ENCODE measurements at places on chromosomes 4 and X.

DNA sequence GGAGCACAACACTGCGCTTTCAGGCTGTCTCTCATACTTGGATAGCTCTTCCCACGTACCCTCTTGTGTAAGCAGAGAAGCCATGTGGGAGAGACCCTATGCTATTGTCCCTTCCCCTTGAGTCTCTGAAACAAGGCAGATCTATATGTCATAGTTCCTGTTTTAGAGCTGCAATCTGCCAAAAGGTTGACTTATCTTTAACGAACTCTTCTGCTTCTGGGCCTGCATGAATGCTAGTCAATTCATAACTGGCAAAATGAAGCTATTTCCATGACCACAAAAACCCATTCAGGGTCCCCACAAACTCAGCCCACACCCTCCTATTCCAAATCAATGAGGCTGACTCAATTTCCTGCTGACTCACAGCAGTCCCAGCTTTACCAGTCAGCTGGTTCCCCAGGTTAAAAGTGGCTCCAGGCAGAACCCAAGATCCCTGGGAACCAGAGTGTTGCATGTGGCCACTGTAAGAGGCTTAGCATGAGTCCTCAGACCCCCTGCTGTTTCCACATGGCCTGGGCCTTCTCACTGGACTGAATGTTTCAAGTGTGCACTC, 25.3 kb upstream of the SOD3 start:
- no peak for DNase-seq

GRCh38 chrX:51892921-51893745, at the start of gene MAGED1:
Gene MAGED1, plus strand, starts transcription at chrX:51893623. Its CDS starts 682 bp downstream, at chrX:51894305.
- DNase-seq, result peak; percentile 69

DNA sequence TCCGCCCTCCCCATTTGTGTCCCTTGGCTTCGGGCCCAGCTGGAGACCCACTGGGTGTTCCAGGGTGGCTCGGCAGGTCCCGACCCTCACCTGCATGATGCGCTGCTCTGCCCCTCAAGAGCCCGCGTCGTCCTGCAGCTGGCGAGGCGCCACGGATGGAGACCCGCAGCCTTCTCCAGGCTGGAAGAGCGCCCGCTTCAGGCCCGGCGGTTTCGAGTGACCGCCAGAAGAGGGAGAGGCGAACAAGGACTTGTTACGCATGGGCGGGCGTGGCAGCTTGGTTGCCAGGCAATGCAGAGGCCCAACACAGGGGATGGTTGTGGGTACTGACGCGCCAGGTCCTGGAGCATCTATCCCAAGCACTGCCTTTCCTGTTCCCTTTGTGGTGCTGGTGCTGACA, at the start of gene PDCL2:
Gene PDCL2 (minus strand): TSS at position 232 of the 400 bp plus-strand sequence. CDS start 136 bp downstream, at position 96.
- no peak for DNase-seq

- no peak for DNase-seq
These were observed 232.3 kb upstream of the TENM3 start for GRCh38 chr4:182010876-182011275.

DNA sequence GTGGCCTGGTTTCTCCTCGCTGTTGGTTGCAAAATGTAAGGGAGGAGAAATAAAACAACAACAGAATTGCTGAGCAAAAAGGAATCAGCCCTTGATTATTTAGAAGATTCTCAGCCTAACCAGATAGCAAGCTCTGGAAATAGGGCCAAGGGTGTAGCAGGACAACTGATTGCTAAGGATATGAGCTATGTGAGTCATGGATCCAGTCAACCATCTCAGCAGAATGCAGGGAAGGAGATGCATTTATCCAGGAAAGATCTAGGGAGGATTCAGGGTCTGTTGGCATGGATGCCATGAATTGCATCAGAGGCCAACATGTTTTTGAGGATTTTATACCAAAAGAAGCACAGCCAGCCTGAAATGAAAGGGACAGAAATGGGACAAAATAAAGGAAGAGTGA, 2.2 kb upstream of the XAGE3 start:
- no peak for DNase-seq

- no peak for DNase-seq
These were observed 208.7 kb downstream of the CHIC2 start for GRCh38 chr4:53855581-53856250.

DNA sequence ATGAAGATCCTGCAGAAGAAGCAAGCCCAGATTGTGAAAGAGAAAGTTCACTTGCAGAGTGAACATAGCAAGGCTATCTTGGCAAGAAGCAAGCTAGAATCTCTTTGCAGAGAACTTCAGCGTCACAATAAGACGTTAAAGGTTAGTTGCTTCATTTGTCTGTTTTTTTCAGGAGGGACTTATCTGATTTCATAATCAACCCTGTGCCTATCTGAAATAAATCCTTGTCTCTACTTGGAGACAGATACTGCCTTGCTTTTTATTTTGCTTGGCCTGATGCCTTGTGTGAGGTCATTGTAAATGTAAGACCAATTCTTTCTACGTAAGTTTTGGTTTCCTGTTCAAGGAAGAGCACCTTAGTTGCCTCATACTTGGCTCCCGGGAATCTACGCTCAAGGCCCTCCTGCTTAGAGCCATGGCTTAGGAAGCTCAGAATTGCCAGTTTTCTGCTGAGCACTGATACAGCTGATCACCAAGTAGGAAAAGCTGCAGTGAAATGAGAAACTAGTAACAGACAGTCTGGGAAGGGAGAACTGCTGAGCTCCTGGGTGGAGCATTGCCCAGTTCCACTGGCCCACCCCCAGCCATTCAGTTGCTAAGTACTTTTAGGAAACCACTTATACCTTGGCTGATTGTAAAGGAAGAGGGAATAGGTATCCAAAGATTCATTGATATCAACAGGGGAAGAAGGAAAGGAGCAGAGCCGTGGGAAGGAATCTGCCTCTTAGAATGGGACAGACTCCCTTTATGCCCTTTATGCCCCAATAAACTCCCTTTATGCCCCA, 41.8 kb downstream of the RBBP7 start:
- DNase-seq, result no peak

DNA sequence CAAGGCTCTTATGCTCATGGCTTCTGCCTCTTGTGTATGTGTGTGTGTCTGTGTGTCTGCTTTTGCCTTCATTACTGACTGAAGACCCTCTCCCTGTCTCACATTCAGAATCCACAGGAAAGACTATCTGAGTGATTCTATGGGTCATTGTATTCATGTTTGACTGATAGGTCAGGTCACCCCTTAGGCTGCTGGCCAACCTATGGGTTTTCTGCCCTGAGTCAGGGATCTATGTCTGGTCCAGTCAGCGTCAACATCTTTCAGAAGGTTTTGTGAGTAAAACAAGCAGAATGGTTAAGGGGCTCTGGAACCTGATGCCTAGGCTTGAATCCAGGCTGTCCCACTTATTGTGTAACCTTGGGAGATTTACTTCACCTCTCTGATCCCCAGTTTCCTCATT, 30.5 kb downstream of the NHSL2 start:
- DNase-seq, result no peak

DNA sequence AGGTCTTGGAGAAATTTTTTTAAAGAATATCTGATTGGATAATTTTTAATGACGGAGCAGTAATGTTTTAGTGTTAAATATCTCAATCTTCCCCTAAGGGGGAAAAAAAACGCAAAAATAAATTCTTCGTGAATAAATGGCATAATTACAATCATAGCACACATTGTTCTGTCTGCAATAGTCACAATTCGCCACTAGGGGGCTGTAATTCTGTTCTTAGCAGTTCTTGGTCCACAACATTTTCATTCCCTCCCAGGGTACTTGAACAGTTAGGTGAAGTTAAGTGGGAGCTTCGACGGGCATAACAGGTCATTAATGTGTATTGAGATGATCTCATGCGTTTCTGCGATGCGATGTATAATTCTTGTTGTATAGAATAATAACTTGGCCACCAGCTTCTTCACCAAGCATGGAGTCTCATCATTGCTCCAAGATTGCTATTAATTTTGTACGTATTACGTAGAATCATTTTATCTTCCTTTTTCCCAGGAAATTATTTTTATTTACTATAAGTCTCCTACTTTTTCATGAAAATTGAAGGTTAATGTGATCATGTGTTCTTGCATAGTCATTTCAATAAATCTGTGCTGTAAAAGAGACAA, 27.2 kb downstream of the HTR2C start:
- DNase-seq, result no peak

GRCh38 chr4:176680668-176681180, 112.0 kb downstream of the VEGFC start:
- no peak for DNase-seq

- DNase-seq, result no peak
These were observed 173.8 kb downstream of the NSUN7 start for GRCh38 chr4:40923316-40924095.

- no peak for DNase-seq
These were observed 16.1 kb upstream of the REPS2 start for GRCh38 chrX:16930392-16930791.

DNA sequence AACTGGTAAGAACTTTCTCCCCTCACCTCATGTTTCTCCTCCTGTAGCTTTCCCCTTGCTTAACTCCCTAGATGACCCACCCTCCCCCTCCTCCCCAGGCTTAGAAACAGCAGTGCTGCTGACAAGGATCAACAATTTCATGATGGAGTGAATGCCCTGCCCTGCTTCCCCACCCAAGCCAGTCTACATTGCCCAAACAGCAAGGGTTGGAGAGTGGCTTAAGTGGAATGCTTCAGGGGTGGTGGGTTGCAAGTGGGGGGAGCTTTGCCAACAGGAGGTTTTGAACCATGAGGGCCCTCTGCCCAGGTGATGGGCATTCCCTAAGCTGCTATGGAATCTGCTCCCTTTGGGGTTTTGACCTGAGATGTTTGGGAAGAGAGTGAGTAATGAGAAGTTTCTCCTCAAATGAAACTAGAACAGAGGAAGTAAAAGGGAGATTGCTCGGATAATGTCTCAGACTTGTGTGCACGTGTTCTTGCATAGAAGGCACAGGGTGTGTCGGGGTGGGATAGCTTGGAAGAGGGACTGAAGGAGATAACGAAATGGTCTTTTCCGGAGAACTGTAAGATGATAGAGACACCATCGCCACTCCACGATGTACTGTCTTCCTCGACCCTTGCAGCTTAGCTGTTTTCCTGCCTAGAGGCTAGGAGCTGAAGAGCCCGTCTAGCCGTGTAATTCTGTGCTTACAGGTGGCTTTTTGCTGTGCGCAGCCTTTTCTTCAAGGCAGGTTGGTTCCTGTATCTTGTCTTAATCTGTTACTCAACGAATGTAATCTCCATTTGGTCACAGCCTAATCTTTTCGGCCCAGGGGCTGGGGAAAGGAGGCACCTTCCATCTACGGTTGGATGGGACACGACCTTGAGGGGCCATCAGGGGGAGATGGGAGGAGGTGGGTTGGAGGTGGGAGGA, 10.1 kb downstream of the GDPD2 start:
- no peak for DNase-seq

DNA sequence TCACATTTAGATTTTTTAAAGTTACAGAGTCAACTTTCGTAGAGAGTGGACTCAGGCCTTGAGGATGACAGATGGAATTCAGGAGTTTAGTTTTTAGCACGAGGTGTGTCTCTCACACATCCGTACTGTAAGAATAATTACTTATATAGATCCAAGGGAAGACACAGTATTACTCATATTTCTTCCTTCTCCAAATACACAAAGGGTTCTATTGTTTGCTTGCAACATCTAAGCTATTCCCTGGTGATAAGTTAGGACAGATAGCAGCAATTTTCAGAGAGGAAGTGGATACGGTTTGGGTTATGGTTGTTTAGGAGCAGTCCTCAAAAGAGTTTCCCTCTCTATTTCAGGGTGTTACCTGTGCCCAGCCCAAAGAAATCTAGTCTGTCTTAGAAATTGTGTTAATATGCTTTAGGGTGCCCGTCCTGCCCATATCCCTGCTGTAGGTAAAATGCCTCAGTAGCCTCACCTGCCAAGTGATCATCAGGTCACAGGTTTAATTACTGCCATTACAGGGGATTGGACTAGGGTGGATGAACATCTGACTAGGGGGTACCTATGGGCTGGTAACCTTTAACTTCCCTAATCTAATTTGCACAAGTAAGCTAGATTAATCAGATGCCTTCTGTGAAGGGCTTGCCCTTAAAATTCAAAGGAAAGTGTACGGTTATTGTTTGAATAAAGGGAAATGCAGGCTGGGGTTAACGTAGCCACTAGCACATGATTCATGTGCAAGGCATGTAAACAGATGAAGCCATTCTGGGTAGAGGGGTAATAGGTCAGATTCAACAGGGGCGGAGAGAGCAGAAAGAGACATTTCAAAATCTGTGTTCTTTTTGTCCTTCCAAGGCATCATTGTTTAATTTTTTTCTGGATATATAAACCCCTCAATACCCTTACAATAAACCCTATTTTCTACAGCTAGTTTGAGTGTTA, 8.7 kb upstream of the PPP3CA start:
- no peak for DNase-seq

DNA sequence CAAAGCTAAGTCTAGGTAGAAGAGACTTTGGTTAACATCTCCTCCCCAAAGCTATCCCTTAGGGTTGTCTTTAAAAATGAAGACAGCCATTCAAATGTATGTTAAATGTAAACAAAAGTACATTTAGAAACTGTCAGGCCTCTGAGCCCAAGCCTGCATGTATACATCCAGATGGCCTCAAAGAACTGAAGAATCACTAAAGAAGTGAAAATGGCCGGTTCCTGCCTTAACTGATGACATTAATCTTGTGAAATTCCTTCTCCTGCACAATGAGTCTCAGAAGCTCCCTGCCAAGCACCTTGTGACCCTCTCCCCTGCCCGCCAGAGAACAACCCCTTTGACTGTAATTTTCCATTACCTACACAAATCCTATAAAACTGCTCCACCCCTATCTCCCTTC, 377.9 kb downstream of the FAM133A start:
- no peak for DNase-seq

GRCh38 chr4:160142579-160142978, 1039.7 kb downstream of the RAPGEF2 start:
- DNase-seq, result no peak

- no peak for DNase-seq
These were observed 180.7 kb upstream of the TENM3 start for GRCh38 chr4:182062458-182062857.

GRCh38 chr4:176036585-176037205, 28.9 kb upstream of the WDR17 start:
- no peak for DNase-seq

DNA sequence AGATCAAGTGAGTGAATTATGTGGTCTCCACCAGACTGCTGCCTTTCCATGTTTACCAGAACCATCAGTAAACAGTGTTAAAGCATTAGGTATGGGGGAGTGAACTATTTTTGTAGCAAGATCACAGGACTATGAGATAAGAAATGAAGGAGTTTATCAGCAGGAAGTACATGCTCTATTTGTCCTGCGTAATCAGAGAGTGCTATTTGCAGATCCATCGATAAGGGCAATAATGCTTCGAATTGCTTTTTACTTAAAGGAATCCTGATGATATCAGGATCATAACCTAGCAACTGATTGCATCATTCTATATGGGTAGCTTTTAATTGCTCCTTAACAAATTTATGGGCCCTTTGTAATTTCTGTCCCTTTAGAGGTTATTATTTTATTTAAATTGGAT, 57.1 kb downstream of the RBM46 start:
- DNase-seq, result no peak

DNA sequence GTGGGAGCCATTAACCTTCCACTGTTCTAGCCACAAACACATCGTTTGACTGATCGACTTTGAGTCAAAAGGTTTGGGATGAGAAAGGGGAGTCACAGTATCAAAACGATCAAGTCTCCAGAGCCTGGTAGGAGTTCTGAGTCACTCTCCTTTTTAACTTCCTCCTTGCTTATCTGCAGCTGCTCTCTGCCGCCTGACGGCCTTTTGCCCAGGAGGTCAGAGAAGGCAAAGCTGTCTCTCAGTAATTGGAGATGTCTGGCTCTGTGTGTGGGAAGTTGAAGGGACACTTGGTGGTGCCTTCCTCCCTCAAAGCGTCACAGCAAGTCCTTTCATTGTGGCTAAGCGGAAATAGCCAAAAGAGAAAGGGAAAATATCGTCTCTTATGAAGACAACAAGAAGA, 63.1 kb downstream of the ANOS1 start:
- no peak for DNase-seq
